CD4-positive, alpha-beta T cell treated with Interleukin-4 for 4 hours (primary cell): ENCODE measurements at places on chromosomes 4 and X.

DNA sequence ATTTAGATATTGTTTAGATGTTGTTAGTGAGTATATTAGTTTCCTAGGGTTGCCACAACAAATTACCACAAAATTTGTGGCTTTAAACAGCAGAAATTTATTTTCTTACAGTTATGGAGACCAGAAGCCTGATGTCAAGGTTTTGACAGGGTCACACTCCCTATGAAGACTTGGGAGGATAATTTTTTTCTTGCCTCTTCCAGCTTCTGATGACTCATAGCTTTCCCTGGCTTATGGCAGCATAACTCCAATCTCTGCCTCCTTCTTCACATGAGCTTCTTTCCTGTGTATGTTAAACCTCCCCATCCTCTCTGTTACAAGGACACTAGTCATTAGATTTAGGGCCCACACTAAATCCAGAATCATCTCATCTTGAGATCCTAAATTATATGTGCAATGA, 20.9 kb upstream of the RAB40A start:
- no peak for DNase-seq

DNA sequence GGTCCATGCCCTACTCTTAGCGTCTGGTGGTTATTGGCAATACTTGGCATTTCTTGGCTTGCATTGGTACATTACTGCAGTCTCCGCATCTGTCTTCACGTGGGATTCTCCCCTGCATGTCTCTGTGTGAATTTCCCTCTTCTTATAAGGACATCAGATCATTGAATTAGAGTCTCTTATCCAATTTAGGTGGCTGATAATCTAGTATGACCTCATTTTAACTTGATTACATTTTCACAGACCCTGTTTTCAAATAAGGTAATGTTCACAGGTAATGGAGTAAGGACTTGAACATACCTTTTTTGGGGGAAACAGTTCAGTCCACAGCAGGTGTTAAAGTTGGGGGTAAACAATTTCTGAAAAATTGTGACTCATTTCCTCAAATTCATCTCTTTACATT, 16.6 kb downstream of the KIAA0232 start:
- no peak for DNase-seq

DNA sequence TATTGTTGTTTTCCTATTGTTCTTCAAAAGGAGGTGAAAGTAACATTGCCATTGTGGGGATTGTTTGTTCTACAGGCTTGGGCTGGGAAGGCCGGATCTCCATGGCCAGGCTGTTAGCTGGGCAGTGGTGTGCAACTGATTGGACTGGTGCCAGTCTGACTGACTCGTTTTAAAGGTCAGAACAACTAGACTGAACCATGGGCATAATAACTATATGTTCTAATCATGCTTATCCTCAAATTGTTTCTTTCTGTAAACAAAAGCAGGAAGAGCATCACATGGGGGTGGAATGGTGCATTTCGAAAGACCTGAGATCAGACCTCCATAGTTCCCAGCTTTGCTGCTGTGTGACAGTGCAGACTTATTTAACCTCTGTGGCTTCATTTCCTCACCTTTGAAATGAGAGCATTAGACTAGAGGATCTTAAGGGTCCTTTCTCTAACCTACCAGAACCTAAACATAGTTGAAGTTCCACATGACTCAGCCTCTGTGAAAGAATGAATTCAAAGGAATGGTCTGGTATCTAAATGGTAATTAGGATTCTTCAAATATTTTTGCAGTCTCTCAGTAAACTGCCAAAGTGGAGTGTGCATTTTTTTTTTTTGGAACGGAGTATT, 66.7 kb upstream of the PGRMC2 start:
- DNase-seq: no peak

DNA sequence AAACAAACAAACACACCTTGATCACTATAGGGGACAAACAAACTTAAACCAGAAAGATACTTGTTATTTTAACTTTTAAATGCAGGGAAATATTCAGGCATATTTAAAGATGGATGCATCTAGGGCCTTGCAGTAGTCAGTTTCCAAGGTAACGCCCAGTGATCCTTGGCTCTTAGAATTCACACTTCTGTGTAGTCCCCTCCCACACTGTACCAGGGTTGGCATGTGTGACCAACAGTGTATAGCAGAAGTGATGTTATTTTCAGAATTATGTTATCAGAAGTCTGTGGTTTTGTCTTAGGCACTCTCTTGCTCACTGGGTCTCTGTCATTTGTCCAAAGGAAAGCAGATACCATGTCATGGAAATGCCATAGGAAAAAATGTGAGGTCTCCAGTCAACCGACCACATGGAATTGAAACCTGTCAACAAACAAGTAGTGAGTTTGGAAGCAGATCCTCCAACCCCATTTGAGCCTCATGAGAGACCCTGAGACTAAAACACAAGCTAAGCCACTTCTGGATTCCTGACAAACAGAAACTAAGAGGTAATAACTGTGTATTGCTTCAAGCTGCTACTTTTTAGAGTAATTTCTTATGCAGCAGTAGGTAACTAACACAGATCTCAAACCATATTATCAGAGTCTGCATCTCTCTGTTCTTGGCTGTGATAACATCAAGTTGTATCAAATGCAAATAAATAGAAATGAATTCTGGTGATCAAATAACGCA, 670.3 kb downstream of the KCTD8 start:
- DNase-seq: no peak

GRCh38 chrX:53435997-53436396, 1.8 kb upstream of the HSD17B10 start:
- peak; percentile 65 for DNase-seq

DNA sequence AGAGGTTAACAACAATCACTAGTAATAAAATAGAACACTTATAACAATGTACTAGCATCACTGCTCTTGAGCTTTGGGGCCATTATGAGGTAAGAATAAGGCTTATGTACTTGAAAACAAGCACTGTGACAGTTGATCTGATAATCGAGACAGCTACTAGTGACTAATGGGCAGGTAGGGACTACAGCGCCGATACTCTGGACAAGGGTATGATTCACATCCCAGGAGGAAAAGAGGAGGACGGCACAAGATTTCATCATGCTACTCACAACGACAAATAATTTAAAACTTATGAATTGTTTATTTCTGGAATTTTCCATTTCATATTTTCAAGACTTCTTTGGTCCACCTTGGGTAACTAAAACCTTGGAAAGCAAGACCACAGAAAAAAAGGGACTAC, 62.3 kb downstream of the FAM184B start:
- DNase-seq: no peak

GRCh38 chr4:148951346-148951745, 509.1 kb upstream of the NR3C2 start:
- DNase-seq: no peak

- DNase-seq: no peak
These were observed 283.3 kb downstream of the PTTG2 start for GRCh38 chr4:38243388-38244053.

DNA sequence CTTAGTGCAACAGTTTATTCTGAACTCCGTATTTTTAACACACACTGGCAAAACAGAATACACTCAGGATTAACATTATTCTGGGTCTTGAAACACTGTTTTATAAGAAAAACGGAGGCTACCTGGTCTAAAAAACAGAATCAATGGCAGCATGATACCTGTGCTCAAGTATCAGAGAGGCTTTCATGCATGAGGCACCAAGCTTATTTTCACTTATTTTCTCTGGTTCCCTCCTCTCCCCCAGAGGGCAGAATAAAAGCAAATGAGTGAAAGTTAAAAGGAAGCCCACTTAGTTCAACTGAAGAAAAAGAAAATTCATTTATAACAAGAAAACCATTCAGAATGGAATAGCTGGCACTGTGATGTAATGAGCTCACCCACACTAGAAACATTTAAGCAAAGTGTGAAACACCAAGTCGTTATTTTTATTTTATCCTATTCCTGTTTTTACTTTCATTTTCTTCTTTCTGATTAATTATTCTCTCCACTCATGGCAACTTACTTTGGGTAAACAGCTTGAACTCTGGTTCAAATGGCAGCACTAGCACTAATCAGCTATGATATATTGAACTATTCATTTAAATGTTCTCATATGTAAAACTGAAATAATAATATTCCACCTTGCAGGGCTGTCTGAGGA, 211.8 kb downstream of the PPP3CA start:
- DNase-seq: no peak

DNA sequence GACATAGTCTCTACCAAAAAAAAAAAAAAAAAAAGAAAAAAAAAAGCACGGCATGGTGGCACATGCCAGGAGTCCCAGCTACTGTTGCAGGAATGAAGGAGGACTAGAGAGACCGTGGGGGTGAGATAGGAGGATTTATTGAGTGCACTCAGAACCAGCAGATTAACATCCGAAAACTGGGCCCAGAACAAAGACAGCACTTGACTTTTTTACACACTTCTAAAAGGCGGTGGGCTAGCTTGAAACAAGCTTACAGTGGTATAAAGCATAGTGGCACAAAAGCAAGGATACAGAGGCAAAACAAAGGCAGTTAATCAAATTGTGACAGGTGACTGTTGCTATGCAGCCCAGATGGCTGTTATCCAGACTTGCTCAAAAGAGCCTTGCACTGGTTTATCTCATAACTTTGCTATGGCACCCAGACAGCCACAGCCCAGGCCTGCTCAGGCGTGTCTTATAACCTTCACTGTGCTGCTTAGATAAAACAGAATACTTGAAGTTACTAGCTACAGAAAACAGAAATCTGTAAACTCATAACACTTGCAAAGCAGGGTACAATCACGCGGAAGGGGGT, 9.9 kb upstream of the PI4K2B start:
- DNase-seq: no peak

- no peak for DNase-seq
These were observed 3.4 kb upstream of the ZRSR2 start for GRCh38 chrX:15786915-15787314.

GRCh38 chrX:153304988-153305736, 16.4 kb downstream of the PNMA6F start:
- no peak for DNase-seq

- DNase-seq: no peak
These were observed 94.1 kb downstream of the RTL5 start for GRCh38 chrX:72037601-72038000.

DNA sequence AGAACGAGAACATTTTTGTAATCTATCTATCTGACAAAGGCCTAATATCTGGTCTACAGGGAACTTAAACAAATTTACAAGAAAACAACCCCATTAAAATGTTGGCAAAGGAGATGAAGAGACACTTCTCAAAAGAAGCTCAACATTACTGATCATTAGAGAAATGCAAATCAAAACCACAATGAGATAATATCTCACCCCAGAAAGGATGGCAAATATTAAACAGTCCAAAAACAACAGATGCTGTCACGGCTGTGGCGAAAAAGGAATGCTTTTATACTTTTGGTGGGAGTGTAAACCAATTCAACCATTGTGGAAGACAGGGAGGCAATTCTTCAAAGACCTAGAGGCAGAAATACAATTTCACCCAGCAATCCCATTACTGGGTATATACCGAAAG, 2284.8 kb downstream of the ARAP2 start:
- no peak for DNase-seq

DNA sequence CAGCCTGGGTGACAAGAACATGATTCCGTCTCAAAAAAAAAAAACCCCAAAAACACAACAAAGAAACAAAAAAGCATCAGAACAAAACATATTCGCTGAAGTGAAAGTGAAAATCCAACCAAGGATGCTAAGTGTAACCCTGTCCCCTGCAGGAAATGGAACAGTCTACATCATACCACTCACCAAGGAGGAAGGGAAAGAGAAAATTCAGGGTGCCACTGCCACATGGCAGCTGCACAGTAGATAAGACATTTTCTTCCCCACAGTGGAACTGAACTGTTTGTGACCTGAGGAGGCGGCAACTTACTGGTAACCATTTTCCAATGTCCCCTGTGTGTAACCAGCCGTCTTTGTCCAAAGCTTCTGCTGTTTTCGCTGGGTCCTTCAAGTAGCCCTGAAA, 28.2 kb upstream of the CENPU start:
- peak; percentile 59 for DNase-seq

GRCh38 chrX:155242300-155242699, 22.0 kb downstream of the RAB39B start:
- DNase-seq: no peak

- DNase-seq: no peak
These were observed 1.6 kb downstream of the KDR start for GRCh38 chr4:55123791-55124190.

DNA sequence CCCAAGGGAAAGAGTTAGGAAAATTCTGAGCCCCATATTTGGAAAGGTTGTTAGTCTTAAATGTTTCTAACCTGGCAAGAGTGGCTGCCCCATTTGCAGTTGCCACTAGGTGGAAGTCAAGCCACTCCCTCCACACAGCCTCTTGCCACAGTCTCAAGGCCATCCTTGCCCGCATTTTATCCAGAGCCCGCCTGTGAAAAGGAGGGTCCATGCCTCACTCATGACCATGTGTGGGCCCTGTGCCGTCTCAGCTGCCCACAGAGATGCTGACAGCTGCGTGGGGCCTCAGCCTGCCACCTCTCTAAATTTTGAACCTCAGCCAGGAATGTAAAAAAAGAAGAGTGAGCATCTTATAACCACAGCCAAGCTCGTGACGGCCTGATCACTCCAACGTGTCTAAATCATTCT, 201.5 kb upstream of the FAM241A start:
- DNase-seq: no peak

GRCh38 chr4:29262986-29263385, 1457.2 kb upstream of the PCDH7 start:
- DNase-seq: no peak

- no peak for DNase-seq
These were observed 91.4 kb downstream of the CLNK start for GRCh38 chr4:10593130-10593529.

DNA sequence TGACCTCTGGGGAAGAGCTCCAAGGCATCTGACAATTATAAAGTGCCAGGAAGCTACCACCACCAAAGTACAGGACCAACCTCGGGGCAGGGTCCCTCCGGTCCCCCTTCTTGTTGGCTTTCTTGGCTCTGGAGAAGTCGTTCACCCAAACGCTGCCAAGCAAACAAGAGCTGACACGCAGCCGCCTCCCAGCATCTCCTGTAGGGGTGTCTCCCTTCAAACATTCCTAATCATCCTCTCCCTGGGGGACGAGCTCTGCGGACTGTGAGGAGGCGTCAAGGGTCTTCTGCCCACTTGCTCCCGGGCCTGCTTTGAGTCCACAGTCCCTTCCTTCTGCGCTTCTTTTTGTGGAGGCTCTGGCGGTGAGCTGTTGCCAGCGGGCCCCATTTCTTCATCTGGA, 158.9 kb upstream of the MAB21L2 start:
- no peak for DNase-seq

DNA sequence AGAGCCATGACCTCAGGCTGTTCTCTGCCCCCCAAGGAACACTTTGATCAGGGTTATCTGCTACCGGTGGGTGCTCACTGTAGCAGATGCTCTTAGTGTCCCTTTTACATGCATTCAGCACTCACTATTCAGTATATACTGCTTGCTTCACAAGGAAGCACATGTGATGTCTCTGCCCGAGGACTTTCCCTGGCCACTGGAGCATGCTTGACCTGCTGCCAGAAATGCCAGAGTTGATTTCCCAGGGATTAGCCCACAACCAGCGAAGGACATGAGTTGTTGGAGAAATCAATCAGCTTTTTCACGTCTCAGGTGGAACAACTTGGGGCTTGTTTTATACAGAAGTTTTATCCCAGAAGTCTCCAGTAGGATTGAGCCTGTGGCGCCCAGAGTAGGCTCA, 51.2 kb upstream of the RPS6KA3 start:
- no peak for DNase-seq

GRCh38 chr4:161827013-161827412, 336.8 kb downstream of the FSTL5 start:
- DNase-seq: no peak
